ENCODE measurements at places on chromosomes 3 and 15. TPM values are rescaled to one million over a fixed set of nuclear protein-coding genes. Genes with fewer than 3 reads are reported as not detected.

USP19 gene
- total RNA-seq: 46.8 TPM

GOLGA8H gene
- total RNA-seq: 1.2 TPM

C3orf22 gene
- total RNA-seq: not detected

PLA2G4E gene
- total RNA-seq: not detected

ADAMTS7 gene
- 7.8 TPM for total RNA-seq

CCR2 gene
- 4.6 TPM for total RNA-seq

PRTG gene
- total RNA-seq: 1.8 TPM

PODXL2 gene
- 6.3 TPM for total RNA-seq

MRAS gene
- 63.1 TPM for total RNA-seq

TERC gene
- total RNA-seq: 206 TPM

ANKUB1 gene
- not detected for total RNA-seq

TNNC1 gene
- 2.5 TPM for total RNA-seq

DNAJA4 gene
- 88.6 TPM for total RNA-seq

CPNE4 gene
- total RNA-seq: 0.79 TPM

CADPS gene
- 0.09 TPM for total RNA-seq

CAND2 gene
- 2.2 TPM for total RNA-seq

EPHA6 gene
- total RNA-seq: 2.4 TPM

PKM gene
- 209 TPM for total RNA-seq

MEX3B gene
- 0.74 TPM for total RNA-seq
